Activated CD4-positive, alpha-beta T cell treated with anti-CD3 and anti-CD28 coated beads for 24 hours (primary cell): ENCODE measurements at places on chromosomes 6 and 20.

GRCh38 chr6:151007076-151007475, 141.6 kb downstream of the MTHFD1L start:
- DNase-seq, result no peak

DNA sequence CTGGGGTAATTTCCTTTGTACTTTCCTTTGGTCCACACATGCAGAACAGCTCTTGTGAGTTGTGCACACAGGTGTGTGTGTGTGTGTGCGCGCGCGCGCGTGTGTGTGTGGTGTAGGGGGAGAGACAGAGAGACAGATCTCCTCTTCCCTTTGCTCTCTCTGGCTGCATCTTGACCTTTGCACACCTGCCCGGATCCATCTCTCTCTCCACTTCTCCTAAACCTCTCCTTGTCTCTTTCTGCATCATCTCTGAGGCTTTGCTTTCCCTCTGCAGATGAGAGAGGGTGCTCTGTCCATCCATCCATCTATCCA, 67.0 kb downstream of the SRC start:
- no peak for DNase-seq

DNA sequence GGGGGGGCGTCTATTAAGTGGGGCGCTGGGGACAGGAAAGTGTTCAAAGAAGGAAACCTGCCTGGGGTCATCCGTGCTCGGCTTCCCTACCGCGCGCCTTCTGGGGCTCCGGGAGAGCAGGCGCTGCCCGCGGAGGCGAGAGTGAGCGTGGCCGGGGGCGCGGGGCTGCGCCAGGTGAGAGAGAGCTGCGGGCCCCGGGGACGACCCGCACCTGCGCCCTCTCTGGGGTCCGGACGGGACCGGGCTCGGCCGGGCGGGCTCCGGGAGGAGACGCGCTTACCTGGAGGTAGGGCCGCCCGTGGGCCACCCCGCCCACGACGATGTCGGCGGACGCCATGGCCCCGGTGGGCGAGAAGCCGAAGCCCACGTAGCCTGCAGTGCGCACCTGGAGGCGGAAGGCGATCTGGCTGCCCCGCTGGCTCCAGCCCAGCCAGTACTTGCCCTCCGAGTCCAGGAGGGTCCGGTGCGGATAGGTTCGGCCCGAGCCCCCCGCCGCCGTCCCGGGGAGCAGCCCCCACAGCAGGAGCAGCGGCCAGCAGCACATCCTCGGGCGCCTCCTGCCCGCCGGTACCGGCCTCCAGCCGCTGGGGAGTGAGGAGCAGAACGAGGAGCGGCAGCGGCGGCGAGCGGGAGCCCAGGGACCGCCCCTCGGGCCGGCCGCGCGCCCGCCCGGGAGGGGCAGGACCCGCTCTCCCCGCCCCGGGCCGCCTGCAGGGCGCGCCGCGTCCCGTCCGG, at the start of gene MOXD1:
TSS of gene MOXD1 (minus strand) at position 593 of the 735 bp plus-strand sequence. CDS start at position 544, 49 bp downstream.
- no peak for DNase-seq

- no peak for DNase-seq
Observed at GRCh38 chr20:23235173-23236027, 115.2 kb upstream of the NXT1 start.

DNA sequence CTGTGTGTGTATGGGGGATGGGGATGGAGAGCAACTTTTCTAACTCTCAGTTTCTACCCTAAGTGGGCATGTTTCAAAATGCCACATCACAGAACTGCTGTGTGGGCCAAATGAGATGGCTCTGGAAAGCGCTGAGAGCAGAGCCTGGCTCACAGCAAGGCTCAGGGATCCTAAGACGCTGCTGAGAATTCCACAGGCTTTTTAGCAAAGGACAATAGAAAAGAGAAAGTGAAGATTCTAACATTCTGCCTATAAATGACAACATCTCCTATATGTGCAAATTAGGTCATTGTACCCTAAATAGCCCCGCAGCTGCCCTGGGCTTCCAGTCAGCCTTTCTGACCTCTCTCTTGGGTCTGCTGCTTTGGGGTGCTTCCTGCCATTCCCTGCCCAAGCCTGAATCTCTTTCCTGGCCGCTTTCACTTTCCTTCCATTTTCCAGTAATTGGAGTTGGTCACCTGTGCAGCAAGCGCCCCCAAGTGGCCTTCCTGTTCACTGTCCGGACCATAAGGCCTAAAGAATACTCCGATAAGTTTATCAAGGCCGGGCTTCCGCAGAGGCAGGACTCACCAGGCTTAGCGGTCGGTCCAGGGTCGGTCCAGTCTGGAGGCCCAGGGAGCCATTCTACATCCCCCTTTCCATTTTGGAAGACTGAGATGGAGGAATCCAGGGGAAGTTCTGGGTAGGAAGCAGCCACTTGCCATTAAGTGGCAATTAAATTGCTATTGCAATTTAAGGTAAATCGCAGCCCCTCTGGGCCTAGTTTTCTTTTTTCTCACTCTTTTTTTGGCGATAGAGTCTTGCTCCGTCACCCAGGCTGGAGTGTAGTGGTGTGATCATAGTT, 6.7 kb upstream of the DDR1 start:
- DNase-seq, result peak; percentile 72

DNA sequence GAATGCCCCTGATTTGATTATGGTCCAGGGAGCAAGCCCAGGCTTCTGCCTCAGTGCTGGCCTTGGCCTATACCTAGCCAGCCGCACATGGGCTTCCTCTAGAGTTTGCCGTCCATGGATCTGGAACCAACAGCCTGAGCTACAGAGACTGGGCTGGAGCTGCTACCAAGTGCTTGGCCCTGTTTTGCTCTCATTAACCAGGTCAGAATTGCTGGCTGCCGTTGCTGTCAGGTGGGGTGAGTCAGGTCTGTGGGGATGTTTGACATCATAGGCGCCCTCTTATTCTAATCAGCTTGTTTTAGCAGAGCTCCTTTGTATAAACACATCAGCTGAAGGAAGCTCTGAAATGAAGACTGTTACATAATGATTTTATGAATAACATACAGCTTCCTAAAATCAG, 83.1 kb upstream of the PHACTR2 start:
- no peak for DNase-seq

- DNase-seq, result no peak
Observed at GRCh38 chr20:43825051-43825402, 89.6 kb upstream of the TOX2 start.

DNA sequence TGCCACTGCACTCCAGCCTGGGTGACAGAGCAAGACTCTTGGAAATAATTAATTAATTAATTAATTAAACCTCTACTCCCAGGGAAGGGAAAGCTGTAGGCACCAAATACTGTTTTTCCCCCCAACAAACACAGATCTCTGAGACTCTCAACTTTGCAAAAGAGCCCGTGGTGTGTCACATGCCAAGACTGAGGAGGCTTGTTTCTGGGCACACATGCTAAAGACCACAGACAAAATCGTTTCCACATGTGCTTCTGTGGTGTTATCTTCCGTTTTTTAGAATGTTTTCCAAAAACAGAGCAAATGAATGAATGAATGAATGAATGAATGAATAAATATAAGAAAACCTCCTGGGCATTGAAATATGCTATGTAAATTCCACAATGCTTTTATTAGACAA, 55.6 kb upstream of the ATXN1 start:
- no peak for DNase-seq

GRCh38 chr6:158168040-158168289, at the start of gene SERAC1:
SERAC1 (minus strand) TSS chr6:158168262; CDS start chr6:158158363, 9,899 bp downstream.
- DNase-seq, result no peak

DNA sequence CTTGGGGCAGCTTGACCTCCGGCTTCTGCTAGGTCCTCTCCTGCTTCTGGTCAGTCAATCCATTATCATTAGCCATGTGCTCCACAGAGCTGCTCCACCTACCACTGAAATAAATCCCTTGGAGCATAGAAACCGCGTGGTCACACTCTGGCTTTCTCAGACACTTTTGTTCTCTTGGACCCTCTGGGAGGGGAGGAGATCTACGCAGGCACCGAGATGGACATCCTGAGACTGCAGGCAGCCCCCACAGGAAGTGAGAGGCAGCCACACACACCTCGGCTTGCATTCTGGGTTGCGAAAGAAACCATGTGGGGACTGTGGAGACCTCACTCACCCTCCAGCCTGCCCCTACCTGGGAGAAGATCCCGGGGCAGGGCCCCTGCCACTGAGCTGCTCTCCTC, 79.5 kb downstream of the FYN start:
- DNase-seq, result no peak

- no peak for DNase-seq
Observed at GRCh38 chr20:37123441-37123840, 27.6 kb upstream of the RBL1 start.
